Uterus (tissue), 4 donors: ENCODE measurements at places on chromosomes 3 and 15. TPM values are rescaled to one million over a fixed set of nuclear protein-coding genes. Genes with fewer than 3 reads are reported as not detected.

DNA sequence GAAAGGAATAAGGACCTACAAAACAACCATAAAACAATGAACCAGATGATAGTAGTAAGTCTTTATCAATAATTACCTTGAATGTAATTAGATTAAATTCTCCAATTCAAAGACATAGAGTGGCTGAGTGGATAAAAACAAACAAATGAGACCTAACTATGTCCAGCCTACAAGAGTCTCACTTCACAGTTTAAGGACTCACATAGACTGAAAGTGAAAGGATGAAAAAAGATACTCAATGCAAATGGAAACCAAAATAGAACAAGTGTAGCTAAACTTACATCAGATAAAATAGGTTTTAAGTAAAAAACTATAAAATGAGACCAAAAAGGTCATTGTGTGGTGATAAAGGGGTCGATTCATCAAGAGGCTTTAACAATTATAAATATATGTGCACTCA, 21.9 kb upstream of the NR1I2 start:
- DNase-seq: no peak
- no peak overlapping the region for H3K27ac ChIP-seq
- no peaks in the 10 kb centered on the region for H3K4me1 ChIP-seq
- H3K4me3 ChIP-seq: no peak overlapping the region

GRCh38 chr3:195666-196065, 897 bp upstream of the CHL1 start:
- H3K4me3 ChIP-seq: no peak overlapping the region
- peaks cover 6% of the 10 kb centered on the region for H3K27me3 ChIP-seq
- no peaks in the 10 kb centered on the region for H3K4me1 ChIP-seq
- DNase-seq: no peak
- no peaks in the 10 kb centered on the region for H3K36me3 ChIP-seq
- H3K27ac ChIP-seq: no peak overlapping the region

DNA sequence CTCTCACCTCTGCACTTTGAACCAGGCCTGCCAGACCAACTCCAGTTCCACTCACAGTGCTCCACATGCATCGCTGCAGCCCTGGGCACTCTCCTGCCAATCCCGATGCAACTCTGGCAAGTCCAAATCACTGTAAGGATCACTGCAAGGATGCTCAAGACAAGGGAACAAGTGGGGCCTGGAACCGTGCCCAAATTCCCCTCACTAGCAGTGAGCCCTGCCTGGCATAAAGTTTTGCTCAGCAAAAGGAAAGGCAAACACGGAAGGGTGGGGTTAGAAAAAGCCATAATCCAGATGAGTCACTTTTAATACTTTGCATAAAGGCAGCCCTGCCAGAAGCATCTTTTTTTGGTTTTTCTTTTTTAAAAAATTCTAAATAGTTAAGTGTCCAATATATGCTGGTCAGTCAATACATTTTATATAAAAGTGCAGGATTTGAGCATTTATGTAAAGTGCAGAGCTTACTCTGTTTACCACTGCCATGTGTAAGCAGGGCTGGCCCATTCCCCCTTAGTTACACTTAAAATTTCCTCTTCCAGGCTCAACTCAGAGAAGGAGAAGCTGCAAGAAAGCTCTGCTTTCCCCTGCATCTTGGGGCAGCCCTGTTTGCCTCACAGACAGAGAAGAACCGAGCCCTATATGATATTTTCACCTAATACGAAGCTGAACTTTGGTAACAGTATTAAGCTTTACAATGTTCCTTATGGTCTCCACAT, 102.2 kb downstream of the CD47 start:
- no peak for DNase-seq
- H3K36me3 ChIP-seq: no peaks in the 10 kb centered on the region
- no peaks in the 10 kb centered on the region for H3K27me3 ChIP-seq
- H3K4me3 ChIP-seq: no peak overlapping the region

The CYP19A1 gene
- not detected for total RNA-seq

GRCh38 chr3:52318186-52318816, 2.2 kb downstream of the DNAH1 start:
- H3K4me3 ChIP-seq: no peak overlapping the region
- H3K27me3 ChIP-seq: no peaks in the 10 kb centered on the region
- no peak for DNase-seq
- H3K4me1 ChIP-seq: no peaks in the 10 kb centered on the region
- H3K36me3 ChIP-seq: no peaks in the 10 kb centered on the region

GRCh38 chr15:32910839-32911238, 193.0 kb downstream of the GREM1 start:
- no peaks in the 10 kb centered on the region for H3K36me3 ChIP-seq
- H3K4me3 ChIP-seq: no peak overlapping the region
- no peak overlapping the region for H3K27ac ChIP-seq
- no peak for DNase-seq
- H3K4me1 ChIP-seq: no peaks in the 10 kb centered on the region

DNA sequence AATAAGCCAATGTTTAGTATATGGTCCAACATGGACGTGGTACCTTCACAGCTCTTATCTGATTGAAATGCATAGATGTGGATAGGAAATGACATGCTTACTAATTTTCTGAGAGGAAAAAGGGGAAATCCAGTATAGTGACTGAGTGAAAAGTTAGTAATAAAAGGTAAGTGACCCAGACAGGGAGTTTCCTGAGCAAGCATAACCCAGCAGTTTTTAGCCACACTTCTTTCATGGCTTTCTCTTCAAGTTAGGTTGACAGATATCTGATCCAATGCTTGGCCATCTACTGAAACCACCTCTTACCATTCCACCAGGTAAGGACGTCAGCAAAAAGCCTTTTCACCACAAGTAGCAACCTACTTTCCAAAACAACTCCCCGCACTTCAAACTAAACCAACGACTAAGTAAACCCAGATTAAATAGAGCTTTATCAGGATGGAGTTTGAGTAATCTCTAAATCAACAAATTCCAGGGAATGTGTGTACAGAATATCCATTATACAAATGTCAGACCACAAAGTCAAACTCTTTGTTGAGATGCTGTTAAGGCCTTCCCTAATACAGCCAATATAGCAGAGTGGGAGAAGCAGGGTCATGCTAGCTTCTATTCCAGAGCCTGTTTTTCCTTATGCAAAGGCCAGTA, 329.7 kb downstream of the RORA start:
- no peak overlapping the region for H3K27ac ChIP-seq
- no peak overlapping the region for H3K4me3 ChIP-seq
- H3K36me3 ChIP-seq: no peaks in the 10 kb centered on the region

- H3K27ac ChIP-seq: no peak overlapping the region
- no peak overlapping the region for H3K4me3 ChIP-seq
- no peaks in the 10 kb centered on the region for H3K4me1 ChIP-seq
- no peak for DNase-seq
These were observed 89.5 kb downstream of the SUCNR1 start for GRCh38 chr3:151962912-151963311.

DNA sequence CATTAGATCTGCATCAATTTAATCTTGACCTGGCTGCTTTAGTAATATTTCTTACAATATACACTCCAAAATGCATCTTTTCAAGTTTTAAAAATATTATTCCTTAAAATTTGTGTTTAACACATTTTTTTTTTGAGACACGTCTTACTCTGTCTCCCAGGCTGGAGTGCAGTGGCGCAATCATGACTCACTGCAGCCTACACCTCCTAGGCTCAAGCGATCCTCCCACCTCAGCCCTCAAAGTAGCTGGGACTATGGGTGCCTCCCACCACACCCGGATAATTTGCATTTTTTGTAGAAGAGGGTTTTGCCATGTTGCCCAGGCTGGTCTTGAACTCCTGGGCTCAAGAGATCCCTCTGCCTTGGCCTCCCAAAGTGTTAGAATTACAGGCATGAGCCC, 73.6 kb downstream of the ETV5 start:
- no peak for DNase-seq
- no peak overlapping the region for H3K4me3 ChIP-seq
- H3K27me3 ChIP-seq: no peaks in the 10 kb centered on the region
- H3K36me3 ChIP-seq: no peaks in the 10 kb centered on the region
- H3K4me1 ChIP-seq: no peaks in the 10 kb centered on the region

The SEMA6D gene
- 6.3 TPM for total RNA-seq

The SLITRK3 gene
- total RNA-seq: 31.7 TPM

GRCh38 chr3:37025561-37026335, 32.4 kb downstream of the MLH1 start:
- DNase-seq: no peak
- no peaks in the 10 kb centered on the region for H3K27me3 ChIP-seq
- no peak overlapping the region for H3K4me3 ChIP-seq
- H3K4me1 ChIP-seq: no peaks in the 10 kb centered on the region

GRCh38 chr3:173463250-173463649, 65.7 kb downstream of the NLGN1 start:
- H3K27ac ChIP-seq: no peak overlapping the region
- no peaks in the 10 kb centered on the region for H3K4me1 ChIP-seq
- no peaks in the 10 kb centered on the region for H3K27me3 ChIP-seq
- DNase-seq: no peak

GRCh38 chr15:38377636-38378035, 76.3 kb upstream of the FAM98B start:
- H3K27me3 ChIP-seq: no peaks in the 10 kb centered on the region
- H3K27ac ChIP-seq: no peak overlapping the region
- H3K4me1 ChIP-seq: no peaks in the 10 kb centered on the region
- no peak for DNase-seq

The AADACL2 gene
- total RNA-seq: not detected

The NSUN3 gene
- 15.6 TPM for total RNA-seq

The APOD gene
- 8.5 TPM for total RNA-seq

The CCR8 gene
- not detected for total RNA-seq

The ZNF860 gene
- total RNA-seq: 1.2 TPM
